ENCODE measurements at places on chromosomes 11 and 22.

GRCh38 chr11:111879637-111879960 is 258 bp downstream of the CFAP68 start:
- no peak for DNase-seq

DNA sequence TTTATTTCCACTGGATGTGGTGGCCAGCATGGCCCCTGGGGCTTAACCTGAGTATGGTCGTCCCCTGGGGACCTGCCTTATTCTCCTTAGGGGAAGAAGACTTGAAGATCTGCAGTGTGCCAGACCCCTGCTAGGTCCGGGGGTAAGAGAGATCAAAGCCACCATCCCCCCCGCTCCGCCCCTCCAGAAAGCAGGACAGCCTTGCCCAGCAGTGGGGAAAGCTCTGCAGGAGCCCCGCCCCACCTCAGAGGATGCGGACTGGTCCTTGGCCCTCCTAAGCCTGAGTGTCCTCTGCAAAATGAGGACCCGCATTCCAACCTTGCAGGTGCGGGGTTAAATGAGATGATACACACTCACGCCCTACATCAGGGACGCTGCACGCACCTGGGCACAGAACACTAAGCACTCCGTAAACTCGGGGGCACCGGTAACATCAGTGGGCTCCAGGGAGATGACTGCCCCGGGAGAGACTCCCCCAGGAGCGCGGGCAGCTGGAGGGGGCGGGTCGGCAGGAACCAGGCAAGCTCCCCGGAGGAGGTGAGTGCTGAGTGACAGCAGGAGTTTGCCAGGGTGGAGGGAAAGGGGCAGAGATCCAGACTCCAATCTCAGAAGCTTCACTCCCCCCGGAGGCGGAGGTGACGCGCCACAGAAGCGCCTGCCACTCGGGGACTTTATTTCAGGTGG is 564 bp upstream of the ANO1 start:
- no peak for DNase-seq

DNA sequence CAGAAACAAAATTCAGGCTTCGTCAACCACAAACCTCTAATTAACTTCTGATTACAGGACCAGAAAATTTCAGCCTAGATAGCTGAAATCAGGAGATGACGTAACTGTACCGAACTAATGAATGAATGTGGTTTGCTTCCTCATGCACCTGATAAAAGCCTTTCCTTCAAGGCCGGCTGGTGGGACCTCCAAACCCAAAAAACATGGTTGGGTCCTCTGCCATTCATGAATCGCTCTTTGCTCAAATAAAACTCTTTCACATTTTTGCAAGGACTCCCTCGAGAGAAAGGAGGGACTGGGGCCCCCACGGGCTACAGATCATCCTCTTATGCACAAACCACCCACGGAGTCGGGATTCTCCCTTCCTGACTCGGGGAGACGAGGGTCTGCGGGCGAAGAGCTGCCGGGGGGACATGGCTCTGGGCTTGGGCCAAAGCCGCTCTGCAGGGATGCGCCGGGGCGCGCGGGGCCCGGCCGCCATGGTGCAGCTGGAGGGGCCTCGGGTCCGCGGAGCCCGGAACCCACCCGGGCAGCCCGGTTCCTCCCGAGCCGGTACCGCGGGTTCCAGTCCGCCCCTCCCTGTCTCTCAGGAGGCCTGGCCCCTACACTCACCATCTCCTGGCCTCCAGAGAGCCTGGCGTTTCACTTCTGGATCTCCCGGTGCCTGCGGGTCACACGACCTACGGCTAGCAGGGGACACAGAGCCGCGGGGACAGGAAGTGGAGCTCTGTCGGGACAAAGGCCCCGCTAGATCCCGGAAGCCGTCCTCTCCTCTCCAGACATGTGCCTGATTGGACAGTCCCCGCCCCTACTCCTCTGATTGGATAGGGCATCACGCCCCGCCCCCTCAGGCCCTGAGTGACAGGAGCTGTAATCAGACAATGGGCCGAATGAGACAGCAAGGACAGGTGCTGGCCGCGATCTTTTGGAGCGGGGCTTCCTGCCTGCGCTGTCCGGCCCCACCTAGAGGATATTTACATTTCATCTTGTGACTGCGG is at the start of gene ZNF195:
ZNF195 (minus strand) TSS at position 721 of the 998 bp plus-strand sequence; CDS start at position 615, 106 bp downstream.
- DNase-seq: peak; percentile 90

- DNase-seq: no peak
These were observed 197.5 kb downstream of the LARGE1 start for GRCh38 chr22:33722816-33723215.

DNA sequence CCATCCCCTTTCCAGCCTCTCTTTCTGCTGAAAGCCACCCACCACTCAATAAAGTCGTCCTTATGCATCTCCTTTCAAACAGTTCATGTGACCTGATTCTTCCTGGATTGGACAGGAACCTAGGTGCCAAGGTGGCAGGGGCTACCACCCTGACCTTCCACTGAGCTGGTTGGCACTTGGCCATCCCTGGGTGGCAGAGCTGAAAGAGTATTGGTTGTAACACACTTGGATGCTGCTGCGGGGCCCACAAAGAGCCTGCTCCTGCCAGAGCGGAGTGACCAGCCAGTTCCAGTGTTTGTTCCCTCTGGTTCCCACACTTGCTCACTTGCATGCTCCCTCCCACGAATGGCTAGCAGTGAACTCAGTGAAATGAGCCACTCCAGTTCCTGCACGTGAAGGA is 57.2 kb upstream of the OR4C15 start:
- DNase-seq: no peak

DNA sequence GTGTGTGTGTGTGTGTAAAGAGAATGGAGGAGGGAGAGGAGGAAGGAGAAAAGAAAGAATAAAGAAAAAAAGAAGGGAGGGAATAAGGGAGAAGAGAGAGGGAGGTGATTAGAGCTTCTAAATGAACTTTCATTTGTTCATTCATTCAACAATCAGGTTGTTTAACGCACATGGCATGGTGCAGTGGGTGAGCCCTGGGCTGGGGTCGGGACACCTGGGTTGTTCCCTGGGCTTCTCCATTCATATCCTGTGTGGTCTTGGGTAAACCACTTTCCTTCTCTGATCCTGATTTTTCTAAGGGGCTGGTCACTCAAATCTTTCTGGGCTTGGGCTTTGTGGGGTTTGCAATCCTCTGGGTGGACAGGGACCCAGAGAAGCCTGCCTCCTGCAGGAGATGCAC is 47.9 kb upstream of the CD82 start:
- DNase-seq: no peak

DNA sequence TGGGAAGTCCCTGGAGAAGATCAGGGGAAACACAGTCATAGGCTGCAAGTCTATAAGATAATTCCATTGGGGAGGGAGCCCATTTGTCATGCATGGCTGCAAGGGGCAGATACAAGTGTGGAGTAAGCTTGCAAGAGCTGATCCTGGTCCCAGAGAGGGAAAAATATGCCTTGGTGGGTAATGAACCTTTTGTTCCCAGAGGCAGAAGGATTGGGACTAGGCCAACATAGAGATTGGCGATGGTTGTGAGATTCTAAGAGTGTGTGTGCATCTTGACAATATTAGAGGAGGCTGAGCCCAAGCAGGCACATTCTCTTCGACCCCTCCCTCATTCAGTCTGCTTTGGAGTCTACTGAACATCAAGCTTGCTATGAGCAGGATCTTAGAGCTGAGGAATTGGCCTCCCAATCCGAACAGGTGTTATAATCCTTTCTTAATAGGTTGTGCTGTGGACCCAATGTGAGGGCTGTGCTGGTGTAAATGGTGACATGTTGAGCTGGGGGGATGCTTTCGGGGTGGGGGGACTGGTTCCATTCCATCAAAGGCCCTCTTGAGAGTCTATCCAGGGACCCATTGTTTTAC is 18.4 kb downstream of the MIAT start:
- DNase-seq: no peak

DNA sequence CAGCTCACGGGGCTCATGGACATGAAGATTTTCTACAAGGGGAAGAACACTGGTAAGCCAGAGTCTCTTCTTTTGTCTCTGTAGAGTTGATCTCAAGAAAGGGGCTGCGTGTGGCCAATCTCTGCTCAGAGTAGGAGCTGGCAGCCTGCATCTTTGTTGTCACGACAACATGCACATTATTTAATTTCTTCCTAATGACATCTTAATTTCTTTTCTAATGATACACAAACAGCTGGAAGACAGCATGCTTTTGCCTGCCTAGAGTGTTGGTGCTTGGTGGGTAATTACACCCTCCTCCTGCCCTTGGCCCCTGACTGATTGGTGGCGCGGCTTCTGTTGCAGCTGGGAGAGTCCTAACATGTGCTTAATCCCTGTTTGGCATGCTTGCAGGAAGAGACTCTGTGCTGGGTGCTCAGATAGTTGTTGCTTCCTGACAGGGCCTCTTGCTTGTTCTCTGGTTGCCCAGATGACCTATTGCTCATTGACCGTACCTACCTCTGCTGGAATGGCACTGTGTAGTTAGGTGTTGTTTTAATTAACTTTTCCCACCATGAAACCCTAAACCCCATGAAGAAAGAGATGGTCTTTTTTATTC is 106.9 kb upstream of the SORL1-AS1 start:
- DNase-seq: no peak

DNA sequence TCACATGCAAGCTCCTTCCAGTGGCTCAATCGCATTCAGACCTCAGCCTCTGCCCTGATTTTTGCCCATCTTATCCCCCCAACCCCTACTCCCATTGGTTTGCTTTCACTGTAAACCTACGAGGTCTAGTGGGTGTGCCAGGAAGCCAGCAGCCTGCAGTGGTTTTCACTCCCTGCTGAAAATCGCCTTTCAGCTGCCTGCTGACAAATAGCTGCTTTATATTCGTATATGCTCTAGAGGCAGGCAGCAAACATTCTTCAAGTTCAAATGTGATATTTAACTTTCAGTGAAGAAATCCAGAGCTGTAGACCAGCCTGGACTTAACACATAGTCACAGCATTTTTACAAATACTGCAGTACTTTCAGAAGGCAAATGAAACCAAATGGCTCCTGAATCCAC is 92.8 kb upstream of the APOA1 start:
- DNase-seq: no peak

GRCh38 chr22:27686534-27686933 is 115.0 kb downstream of the MN1 start:
- no peak for DNase-seq

- DNase-seq: no peak
These were observed 21.4 kb downstream of the XRRA1 start for GRCh38 chr11:74927496-74927895.

DNA sequence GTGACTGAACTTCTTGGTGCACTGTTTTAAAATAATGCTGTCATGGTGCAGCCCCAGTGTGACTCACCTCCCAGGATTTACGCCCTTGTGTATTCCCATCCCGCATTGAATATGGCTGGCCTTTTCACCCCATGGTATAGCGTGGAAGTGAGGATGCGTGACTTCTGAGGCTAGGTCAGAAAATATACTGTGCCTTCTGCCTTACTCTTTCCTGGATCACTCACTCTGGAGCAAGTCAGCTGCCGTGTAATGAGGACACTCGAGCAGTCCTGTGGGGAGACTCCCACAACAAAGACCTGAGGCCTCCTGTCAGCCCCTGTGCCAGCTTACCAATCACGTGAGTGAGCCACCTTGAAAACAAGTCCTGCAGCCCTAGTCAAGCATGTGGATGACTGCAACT is 471.9 kb upstream of the KIRREL3 start:
- no peak for DNase-seq

GRCh38 chr22:29313576-29314466 is 1.7 kb downstream of the RASL10A start:
- no peak for DNase-seq

- peak; percentile 9 for DNase-seq
These were observed 91.9 kb downstream of the LRRC32 start for GRCh38 chr11:76578654-76579055.

DNA sequence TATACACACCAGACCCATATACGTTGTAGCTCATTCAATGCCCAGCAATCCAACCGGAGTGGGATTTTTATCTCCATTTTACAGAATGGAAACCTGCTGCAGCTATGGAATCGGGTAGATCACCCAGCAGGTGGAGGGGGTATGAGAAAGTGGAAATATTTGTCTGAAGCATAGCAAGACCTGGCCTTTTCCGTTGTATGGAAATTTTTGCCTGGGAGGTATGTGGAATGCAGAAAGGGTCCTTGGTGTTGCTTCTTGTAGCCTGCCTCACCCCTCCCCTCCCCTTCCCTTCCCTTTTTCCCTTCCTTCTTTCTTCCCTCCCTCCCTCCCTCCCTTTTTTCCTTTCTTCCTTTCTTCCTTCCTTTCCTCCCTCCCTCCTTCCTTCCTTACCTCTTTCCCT is 15.2 kb downstream of the TSPAN18 start:
- DNase-seq: no peak

GRCh38 chr11:123585206-123585605 is 69.2 kb downstream of the SCN3B start:
- DNase-seq: no peak

- DNase-seq: no peak
These were observed 93.2 kb downstream of the WNT7B start for GRCh38 chr22:45883811-45884170.

DNA sequence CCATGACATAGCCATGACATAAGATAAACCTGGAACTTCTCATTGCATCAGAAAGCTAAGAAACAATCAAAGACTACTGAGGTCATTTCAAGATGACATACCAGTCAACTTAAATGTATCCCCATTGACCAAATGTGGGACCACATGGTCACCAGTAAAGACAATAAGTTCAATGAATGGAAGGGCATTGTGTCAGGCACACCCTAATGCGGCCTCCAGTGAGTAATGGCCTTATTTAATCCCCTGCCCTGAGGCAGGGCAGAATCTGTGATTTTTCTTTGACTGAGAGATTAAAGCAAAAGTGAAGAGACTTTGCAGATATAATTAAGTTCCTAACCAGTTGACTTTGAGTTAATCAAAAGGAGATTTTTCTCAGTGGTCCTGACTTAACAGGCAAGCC is 17.3 kb upstream of the SYT8 start:
- no peak for DNase-seq

DNA sequence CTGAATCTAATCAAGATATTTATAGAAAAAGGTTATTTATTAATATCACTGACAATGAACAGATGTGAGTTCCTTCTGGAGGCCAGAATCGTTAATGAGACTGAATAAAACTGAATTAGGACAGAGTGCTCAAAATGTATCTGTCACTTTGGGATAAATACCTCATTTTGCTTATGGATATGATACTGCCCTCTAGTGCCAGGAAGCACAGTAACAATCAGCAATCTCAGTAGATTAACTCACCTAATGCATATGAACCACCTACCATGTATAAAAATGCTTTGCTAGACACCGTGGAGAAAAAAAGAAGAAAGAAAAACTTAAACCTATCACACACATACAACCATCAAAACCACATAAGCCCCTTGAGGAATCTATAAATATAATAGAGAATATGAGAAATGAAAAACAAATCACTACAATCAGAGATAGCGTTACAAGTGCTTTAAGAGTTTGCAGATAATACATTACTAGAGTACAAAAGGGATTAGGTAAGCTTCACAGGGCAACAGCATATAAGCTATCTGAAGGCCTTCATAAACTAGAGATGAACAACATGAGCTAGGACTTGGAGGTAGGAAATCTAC is 117.4 kb downstream of the SGSM3 start:
- no peak for DNase-seq

- DNase-seq: no peak
These were observed 17.9 kb upstream of the ADA2 start for GRCh38 chr22:17237038-17237668.
